Adipocyte (in vitro differentiated cells): ENCODE measurements at places on chromosomes 16 and 17.

- peak; percentile 52 for DNase-seq
Measured at GRCh38 chr17:76241204-76241538, 878 bp upstream of the RNF157 start.

- no peak for DNase-seq
Measured at GRCh38 chr17:6046431-6046830, 23.7 kb upstream of the WSCD1 start.

GRCh38 chr16:89216315-89217137 is 977 bp upstream of the ZNF778 start:
- peak; percentile 95 for DNase-seq

DNA sequence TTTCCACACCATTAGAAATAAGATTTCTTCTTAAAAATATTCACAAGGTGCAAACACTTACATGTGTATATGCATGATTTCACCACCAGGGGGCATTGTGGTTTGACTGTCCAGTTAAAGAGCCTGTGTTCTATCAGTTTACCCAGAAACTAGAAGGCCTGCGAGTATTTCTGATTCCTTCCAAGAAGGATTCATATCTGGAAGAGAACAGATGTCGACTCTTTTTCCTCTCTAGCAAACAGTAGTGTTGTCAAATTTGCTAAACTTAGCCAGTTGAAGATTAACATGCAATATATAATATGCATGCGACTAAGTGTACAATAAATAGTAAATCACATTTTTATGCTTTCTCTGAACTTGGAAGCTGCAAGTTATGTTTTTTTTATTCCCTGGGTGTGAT is 404.1 kb downstream of the WWOX start:
- DNase-seq: peak; percentile 35

DNA sequence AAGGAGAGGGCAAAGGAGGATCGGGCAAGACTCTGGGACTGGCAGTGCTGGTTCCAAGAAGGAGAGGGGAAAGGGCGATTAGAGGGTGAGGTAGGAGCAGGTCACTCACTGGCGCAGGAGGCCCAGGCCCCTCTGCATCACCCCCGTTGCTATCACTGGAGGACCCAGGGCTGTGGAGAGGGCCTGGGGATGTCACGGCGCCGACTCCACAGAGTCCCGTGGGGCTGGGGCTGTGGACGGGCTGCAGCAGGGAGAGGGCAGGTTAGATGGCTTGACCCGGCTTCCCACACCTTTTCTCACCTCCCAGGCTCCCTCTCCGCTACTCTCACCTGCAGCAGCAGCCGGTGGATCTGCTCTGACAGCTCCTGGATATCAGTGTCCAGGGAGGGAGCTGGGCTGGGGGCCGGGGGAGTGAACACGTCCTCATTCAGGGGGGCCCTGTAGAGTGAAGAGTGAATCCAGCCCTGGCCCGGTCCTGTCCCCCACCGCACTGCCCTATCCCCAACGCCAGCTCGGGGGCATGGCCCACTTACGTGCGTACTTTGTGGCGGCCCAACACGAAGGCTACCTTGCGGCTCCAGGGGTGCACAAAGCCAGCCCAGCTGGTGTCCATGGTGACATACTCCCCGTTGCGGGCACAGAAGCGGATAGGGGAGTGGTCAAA is 4.9 kb downstream of the PER1 start:
- no peak for DNase-seq

GRCh38 chr16:50539822-50540710 is 8.1 kb upstream of the NKD1 start:
- DNase-seq: no peak

DNA sequence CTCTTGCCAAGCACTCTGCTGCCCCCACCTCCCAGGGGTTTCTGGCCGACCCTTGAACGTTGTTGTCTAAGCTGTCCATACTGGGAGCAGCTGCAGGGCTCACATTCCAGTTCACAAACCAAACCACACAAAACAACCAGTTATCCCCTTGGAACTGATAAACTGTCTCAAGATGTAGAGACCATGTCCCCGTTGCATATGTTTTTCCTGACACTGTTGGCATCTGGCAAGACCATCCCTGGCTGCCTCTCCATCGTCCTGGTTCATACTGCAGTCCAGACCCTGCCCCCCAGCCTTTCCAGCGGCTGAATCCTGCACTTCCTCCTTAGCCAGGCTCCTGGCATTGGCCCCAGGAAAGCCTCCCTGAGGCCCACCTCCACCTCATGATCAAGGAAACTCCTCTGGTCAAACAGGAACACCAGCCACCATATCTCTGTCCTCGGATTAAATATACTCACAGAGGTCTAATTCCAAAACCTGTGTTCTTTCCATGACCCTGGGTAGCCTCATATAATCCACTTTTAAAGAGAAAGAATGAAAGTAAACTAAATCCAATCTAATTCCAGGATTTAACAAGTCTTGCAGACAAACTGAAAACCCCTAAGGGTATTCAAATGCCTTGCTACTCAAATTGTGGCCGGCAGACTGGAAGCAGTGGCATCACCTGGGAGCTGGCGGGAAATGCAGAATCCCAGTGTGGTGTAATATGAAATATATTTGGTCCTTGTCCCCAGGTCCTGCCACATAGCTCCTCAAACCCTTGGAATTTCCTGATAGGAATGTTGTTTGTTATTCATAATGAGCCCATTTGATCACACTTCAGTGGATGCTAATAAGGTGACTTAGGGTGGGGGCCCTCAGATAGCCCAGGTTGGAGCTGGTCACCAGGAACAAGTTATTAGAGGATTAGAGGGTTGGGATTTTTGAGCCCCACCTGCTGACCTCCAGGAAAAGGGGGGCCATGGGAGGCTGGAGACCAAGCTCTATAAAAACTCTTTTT is 14.2 kb downstream of the GAS7 start:
- no peak for DNase-seq

GRCh38 chr17:53471514-53471913 is 351.2 kb upstream of the KIF2B start:
- DNase-seq: no peak

- DNase-seq: no peak
Measured at GRCh38 chr17:49454050-49454449, 39.4 kb upstream of the PHB1 start.

DNA sequence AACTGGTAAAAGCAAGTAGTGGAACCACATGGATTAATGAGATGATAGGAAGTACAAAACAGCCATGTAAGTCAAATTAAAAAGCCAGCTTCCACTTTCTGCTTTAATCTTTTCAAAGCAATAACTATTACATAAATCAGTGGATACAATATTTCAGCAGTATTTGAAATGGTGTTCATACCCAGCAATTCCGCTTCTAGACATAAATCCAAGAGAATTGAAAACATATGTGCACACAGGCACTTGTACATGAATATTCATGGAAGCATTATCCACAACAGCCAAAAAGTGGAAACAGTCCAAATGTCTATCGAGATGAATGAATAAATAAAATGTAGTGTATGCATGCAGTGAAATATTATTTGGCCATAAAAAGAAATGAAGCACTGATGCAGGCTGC is 27.4 kb downstream of the SLFN12L start:
- DNase-seq: no peak

DNA sequence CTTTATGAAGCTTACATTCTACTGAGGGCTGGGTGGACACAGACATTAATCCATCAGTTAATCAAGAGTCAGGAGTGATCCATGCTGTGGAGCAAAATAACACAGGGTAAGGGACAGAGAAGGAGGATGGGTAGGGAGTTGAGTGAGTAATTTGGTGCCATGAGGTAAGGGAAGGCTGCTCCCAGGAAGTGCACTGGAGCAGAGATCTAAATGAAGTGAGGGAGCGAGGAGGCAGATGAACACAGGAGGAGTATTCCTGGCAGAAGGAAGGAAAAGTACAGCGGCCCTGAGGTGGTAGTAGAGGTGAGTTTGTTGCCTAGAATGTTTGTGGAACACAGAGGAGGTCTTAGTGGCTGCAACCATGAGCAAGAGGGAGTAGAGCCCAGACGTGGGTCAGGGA is 34.8 kb downstream of the ASIC2 start:
- no peak for DNase-seq

DNA sequence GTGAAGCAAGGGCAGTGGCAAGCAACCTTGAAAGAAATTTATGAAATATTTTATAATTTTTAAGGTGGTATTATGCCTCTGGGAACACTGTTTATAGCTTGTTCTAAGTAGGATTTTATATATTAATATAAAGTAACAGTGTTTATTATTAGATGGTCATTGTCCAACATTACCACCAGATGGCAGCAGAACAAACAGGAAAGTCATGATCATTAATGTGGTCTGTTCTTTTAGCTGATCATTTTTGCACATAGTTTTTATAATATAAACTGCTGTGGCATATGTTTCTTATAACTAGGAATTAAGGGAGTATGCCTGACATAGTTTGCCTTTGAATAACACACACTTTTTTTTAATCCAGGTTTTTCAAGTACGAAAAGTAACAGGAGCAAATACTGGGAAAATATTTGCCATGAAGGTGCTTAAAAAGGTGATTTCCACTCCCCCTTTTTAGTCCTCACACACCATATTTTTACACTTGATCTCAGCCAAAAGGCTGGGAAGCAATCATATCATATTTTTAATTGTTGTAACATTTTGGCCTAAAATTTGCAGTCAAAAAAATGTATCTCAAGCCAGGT is 21.4 kb downstream of the RPS6KB1 start:
- DNase-seq: peak; percentile 88

GRCh38 chr16:75227361-75228142 is 8.8 kb downstream of the CTRB1 start:
- DNase-seq: no peak

- no peak for DNase-seq
Measured at GRCh38 chr17:4789701-4789950, 862 bp downstream of the GLTPD2 start.

DNA sequence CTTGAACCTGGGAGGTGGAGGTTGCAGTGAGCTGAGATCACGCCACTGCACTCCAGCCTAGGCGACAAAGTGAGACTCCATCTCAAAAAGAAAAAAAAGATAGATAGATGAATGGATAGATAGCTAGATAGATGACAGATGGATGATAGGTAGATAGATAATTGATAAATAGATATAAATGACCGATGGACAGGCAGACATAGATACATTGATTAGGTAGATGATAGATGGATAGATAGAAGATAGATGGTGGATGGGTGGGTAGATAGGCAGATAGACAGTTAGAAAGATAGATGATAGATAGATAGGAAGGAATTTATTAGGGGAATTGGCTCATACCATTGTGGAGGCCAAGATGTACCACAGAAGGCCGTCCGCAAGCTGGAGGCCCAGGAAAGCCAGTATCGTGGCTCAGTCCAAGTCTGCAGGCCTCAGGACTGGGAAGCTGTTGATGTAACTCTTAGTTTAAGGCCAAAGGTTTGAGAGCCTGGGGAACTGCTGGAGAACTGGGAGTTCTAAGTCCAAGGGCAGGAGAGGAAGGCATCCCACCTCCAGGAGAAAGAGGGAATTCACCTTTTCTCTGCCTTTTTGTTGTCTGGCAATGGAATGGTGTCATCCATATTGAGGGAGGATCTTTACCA is 156.1 kb downstream of the SEC14L1 start:
- DNase-seq: no peak

GRCh38 chr17:59627274-59627673 is 7.6 kb downstream of the CLTC start:
- peak; percentile 49 for DNase-seq

DNA sequence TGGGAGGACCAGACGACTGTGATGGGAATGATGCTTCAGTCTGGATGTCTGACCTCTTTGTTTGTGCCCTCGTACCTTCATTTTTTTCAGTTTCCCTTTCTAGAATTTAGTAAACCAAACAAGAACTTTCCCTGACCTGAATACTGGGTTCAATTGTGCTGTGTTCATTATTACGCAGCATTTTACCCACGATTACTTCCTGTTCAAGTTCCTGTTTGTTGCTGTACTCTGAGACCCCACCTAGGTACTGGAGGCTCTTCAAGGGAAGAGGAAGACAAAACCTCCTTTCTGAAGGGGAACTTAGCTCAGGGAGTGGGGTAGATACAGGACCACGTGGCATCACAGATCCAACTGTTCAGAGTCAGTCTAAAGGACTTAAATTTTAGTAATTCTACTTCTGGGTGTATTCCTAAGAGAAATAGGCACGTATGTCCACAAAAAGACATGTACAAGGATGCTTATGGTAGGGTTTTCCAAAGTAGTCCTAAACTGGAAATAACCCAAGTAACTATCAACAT is 9.2 kb upstream of the PRKCB start:
- no peak for DNase-seq

- no peak for DNase-seq
Measured at GRCh38 chr17:31058976-31059375, 35.8 kb upstream of the NF1 start.

DNA sequence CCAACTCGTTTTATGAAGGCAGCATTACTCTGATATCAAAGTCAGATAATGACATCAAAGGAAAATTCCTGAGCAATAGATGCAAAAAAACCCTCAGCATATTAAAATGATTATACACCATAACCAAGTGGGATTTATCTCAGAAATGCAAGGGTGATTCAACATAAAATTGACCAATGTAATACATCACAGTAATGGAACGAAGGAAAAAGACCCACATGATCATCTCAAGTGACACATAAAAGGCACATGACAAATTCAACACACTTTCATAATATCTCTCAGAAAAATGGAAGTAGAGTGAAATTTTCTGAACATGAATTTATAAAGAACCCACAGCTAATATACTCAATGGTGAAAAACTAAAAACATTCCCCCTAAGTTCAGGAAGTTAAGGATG is 118.8 kb downstream of the ITFG1 start:
- DNase-seq: no peak

DNA sequence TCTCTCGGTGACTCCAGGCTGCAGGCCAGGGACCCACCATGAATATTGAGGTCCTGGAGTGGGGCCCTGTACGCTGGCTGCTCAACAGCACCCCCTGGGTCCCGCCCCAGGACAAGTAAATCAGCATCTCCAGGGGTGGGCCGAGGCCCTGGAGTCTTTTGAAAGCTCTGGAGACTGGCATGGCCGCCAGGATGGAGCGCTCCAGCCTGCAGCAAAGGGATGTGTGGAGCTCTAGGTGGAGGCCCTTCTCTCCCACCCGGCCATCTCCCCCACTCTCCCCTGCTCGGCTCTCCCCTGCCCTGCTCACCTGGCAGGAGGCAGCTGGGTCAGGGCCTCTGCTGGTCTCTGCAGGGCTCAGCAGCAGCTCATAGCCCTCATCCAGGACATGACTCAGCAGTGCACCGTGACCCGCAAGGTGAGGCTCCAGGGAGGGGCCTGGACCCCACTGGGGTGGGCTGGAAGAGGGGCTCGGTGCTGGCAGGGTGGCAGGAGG is 16.6 kb downstream of the SGSH start:
- no peak for DNase-seq

- no peak for DNase-seq
Measured at GRCh38 chr16:89187770-89188392, 12.5 kb downstream of the SLC22A31 start.

DNA sequence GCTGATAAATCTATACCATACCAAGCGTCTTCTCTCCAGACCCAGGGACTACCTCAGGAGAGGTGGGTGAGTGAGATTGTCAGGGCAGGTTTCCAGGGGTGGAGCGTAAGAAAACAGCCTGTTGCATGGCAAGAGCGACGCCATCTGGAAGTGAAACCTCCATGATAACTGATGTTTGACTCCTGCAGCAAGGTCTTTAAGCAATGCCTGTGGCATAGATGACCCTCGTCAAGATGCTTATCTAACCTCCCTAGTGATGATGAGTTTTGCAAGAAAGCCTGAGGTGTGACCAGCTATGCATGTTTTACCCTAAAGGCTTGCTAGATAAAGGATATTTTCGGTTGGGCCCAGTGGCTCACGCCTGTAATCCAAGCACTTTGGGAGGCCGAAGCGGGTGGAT is 71.6 kb downstream of the GSG1L start:
- no peak for DNase-seq
